ENCODE measurements at places on chromosomes 6 and 20.
A peak's percentile ranks its signal among the peaks of the same experiment; 100 is the strongest.

- no peak for DNase-seq
Measured at GRCh38 chr6:69935079-69935478, 68.7 kb downstream of the COL19A1 start.

DNA sequence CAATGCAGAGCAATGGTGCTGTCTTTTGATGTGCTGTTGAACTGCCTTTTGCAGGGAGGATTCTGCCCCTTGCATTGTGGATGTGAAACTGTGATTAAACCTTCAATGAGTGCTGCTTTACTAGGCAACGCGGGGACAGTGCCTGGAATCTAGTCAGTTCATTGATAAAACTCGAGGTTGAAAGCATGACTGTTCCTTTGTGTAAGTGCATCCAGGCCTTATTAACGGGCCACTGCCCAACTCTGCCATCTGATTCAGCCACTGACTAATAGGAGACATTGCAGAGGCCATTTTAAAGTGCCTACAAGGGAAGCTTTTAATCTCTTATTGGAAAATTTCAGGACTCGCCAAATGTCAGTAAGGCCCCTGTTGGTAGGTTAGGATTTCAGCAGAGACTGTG, 49.3 kb downstream of the SLC35F1 start:
- no peak for DNase-seq

DNA sequence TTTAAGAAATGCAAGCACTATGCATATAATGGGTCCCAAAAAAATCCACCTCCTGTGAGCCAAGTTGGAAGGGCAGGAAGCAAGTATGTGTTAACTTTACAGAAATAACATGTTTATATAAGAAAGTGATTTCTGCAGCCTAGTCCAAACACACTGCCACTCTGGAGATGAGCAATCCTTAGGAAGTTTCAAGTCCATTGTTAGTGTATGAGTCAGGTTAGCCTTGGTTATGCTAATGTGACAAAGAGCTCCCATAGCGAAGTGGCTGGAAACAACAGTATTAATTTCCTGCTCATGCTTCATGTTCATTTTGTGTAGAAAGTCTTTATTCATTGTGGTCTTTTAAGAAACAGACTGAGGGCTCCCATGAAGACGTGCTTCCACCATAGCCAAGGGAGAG, 121.4 kb downstream of the TBXT start:
- DNase-seq: no peak

GRCh38 chr6:22113026-22113766, 183.6 kb downstream of the PRL start:
- DNase-seq: no peak

DNA sequence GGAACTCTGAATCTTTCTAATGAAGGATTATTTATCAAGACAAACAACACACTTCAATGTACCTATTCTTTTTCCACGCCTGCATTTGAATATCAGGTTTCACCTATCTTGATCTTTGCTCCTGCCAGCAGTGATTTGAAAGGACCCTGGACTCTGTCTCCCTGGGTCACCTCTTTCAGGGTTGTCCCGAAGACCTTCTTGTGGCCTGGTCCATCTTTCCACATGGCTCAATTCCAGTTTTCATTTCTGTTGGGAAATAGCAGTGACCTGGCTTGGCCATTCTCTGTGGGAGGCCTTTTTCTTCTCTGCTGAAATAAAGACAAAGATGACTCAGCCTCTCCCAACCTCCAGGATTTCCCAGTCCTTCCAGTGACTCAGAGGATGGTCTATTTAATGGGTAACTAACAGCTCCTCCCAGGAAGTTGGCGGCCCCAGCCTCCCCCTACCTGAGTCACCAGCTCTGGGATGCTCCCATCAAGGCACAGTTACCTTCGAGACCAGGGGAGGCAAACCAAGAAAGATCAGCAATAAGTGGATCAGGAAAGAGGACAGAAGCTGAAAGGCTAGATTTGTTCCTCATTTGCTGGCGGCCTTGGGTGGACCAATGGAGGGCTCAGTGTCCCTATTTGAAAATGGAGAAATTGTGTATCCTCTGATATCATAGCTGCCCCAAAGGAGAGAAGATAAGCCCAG, 120.2 kb upstream of the RNF24 start:
- DNase-seq: no peak

- no peak for DNase-seq
Measured at GRCh38 chr6:53359843-53360092, 11.0 kb upstream of the ELOVL5 start.

- no peak for DNase-seq
Measured at GRCh38 chr20:36298795-36299339, 7.3 kb upstream of the DLGAP4 start.

- DNase-seq: peak; percentile 24
Measured at GRCh38 chr6:30357678-30358540, 13.0 kb downstream of the RPP21 start.

DNA sequence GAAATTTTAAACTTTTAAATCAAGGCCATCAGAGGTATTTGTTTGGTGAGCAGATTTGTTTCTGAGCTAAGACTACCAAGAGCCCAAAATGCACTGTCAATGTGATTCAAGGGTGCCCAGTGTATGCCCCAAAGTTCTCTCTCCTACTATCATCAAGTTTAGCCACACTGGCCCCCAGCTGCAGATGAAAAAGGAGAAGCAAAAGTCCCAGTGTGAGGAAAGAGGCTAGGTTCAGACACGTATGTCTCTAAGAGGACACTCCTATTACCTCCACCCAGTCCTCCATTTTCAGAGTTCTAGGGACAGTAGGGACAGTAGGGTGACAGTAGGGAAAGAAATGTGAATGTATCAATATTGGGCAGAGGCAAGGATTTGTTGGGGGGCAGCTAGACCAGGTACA, 230.8 kb downstream of the CD83 start:
- no peak for DNase-seq

DNA sequence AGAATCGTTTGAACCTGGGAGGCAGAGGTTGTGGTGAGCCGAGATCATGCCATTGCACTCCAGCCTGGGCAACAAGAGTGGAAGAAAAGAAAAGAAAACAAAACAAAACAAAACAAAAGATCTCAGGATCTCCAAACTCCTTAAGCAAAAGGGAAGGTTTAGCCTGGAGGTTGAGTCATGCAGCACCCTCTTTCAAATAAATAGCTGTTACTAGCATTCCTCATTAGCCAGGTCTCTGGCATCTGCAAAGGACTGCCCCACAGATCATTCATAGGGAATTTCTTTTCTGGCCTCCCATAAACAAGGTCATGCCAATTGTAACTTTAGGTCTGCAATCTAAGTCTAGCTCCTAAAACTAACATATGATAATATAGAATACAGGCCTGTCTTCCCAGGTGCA, 37.2 kb downstream of the EDN1 start:
- no peak for DNase-seq

- DNase-seq: no peak
Measured at GRCh38 chr6:82040405-82041221, 206.9 kb downstream of the IBTK start.

- no peak for DNase-seq
Measured at GRCh38 chr6:164133095-164133494, 718.6 kb downstream of the QKI start.

DNA sequence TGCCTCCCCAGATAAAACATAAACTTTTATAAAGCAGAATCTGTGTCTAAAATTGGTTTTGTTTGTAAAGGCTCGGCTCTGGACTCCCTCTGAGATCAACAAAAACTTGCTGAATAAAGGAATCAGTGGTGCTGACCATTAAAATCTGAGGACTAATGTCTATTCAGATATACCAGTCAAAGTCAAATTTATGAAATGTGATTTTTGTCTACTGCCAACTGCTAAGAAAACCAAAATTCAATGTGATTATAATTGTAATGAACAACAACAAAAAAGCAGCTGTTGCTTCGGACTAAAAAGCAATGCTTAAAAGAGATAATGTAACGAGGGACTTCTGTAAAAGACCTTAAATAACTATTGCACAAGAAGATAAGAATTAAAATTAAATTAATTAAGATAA, 26.6 kb downstream of the PRKN start:
- no peak for DNase-seq

DNA sequence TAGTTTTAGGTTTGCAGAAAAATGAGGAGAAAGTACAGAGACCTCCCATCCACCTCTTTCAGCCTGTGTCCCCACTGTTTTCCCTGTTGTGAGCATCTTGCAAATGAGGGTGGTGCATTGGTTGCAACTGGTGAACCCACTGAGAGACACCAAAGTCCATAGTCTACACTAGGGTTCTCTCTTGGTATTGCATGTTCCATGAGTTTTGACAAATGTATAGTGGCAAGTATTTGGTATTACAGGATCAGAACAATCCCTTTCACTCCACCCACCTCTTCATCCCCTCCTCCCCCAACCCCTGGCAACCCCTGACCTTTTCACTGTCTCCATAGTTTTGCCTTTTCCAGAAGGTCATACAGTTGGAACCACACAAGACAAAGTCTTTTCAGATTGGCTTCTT, 20.1 kb downstream of the ZNF831 start:
- no peak for DNase-seq

DNA sequence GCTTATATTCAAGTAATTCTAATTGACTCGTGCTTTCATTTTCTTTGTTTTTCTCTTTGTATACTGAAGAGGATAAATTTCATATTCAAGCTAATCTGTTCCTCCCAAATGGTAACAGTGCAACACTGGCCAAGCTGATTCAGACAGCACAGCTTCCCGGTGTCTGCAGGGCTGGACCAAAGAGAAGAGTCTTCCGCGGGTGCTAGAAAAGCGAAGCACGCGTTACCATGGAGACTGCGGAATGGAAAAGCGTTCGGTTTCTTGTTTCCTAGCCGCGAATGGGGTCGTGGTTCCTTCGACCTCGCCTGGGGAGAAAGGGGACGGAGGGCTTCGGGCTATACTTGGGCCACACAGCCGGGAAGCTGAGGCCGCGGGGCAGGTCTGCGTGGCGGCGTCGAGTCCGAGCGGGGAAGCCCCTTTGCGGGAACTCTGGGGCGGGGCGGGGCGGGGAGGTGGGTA, 6.2 kb upstream of the ZNF311 start:
- peak; percentile 28 for DNase-seq

GRCh38 chr6:15368186-15368585, 122.3 kb downstream of the JARID2 start:
- DNase-seq: no peak

DNA sequence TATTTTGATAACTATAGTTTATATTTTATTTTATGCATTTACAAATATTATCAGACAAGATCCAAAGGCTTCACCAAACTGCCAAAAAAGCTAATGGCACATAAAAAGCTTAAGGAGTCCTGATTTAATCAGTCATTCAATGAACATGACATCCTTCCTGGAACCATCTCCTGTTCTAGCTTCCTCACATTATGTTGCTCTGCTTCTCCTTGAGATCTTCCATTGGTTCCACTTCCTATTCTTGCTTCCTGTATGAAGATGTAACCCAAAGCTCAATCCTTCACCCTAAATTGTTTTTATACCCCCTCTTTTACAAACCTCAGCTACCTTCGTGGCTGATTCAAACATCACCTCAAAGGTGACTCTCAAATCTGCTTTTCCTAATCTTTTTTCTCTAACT, 4.5 kb upstream of the BRD2 start:
- DNase-seq: no peak

- no peak for DNase-seq
Measured at GRCh38 chr20:57308451-57309271, 20.9 kb upstream of the SPO11 start.

DNA sequence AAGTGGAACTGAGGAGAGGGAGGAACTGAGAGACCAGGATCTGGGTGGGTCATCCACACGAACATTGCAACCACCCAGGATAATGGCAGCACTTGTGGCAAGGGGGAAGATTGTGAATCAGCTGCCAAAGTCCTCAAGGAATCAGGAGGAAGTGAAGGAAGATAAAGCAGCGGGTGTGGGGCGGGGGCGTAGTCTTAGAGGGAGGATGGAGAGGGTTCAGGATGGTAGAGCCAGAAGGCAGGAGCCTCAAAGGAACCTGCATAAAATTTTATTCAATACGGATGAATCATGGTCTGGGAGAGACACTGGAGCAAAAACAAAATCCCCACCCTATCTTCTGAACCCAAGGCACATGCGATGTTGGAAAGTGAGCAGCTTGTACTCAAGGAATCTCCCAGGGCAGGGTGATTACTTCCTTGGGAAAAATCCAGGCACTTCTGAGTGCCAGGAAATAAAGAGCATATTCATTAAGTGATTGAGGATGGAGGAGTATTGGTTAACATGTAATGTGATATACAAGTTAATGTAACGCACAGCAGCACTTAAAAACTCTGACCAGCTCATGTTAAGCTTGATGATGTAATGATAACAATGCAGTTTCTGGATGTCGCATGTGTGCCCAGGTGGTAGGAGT, 82.0 kb upstream of the B3GAT2 start:
- no peak for DNase-seq

DNA sequence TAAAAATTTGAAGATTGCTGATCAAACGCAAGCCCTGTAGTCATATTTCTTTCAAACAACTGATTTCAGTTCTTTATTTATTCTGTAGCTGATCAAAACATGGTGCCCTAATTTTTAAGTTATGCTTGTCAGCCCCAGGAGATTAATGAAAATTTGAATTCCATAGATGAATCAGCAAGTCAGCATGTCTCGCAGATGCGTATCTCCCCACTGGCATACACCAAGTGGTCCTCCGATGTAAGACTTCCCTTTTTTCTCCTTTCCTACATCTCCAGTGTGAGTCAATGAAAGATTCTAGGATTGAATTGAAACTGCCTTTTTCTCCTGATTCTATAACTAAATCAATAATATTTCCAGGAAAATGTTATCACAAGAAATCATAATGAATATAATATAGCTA, 539.6 kb upstream of the NOX3 start:
- DNase-seq: no peak

DNA sequence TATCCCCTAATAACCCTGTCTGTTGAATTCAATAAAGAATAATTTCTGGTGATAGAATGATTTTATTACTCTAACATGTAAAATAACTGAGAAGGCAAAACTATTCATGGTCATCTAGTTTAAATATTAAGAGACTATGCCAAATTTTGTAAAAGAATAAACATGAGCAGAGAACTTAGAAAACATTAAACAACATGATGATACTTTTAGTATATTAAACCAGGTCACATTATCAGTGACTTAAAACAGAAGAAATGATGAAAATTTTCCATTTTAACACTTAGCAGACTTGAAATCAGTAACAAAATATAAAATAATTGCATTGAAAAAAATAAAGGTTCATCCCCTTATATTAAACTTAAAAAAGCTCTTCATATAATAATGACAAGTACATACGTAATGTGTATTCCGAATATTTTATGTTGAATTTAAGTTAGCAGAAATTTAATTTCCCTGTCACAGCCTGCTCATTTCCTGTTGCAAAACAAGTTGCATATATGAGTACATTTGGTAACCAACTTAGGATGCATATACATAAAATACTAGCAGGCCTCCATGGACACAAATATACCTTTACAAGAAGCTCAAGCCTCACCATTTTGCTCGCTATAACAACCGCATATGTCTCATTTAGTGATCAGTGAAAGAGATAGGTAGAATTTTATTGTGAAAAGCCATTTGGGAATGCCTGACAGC, 40.6 kb downstream of the DTNBP1 start:
- no peak for DNase-seq

- no peak for DNase-seq
Measured at GRCh38 chr20:40966103-40966502, 62.5 kb upstream of the TOP1 start.

DNA sequence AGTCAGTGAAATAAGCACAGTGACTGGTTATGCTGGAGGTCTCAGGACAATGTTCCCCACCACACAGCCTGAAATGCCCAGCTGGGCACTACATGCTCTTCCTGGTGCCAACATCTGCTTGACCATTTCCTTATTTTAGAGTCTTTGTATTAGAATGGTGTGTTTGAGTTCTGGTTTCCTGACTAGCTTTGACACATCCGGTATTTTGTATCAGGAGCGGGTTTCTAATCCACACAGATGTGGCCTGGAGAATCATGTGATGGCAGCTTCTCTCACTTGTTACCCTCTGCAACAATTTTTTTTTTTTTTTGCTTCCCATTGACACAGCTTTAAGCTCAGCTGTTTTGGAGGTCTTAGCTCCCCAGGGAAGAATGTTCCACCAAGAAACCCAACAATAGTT, 164.5 kb upstream of the CST7 start:
- DNase-seq: no peak

Data from activated T-cell treated with anti-CD3 and anti-CD28 coated beads for 24 hours (primary cell).